ENCODE measurements at places on chromosomes 2 and 18.
A peak's percentile ranks its signal among the peaks of the same experiment; 100 is the strongest.

DNA sequence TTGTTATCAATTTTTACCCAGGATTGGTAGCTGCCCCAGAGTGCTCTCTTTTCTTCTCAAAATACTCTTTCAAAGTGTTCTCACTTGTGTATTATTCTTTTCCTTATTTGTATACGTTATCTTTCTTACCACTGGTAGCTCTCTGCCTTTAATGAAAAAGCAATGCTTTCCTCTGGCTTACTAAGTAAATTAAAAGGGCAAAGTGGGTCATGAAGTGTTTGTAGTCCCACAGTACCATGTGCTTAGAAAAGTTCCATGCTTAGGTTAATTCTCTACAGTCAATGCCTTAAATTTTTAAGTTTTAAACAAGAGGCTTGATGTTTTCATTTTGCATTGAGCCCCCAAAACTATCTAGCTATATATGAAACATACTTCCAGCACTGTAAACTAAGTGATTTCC is 300.2 kb downstream of the ASXL3 start:
- DNase-seq = no peak

DNA sequence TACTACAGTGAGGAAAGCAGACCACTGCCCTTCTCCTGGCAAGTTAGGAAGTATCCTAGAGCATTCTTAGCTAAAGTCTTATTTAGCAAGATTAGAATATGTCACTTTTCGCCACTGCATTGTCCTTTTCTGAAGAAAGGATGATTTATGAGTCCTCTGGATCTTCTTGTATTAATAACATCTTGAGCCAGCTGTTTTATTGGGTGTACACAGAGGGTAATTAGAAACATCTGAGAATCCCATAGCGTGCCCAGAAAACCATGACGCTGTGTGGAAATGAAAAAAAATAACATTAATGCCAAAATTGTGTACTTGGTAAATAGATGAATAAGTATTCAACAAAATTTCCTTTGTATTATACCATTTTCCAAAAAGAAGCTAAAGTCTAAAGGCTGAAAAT is 198.7 kb downstream of the LTBP1 start:
- DNase-seq = no peak

- DNase-seq = peak; percentile 47
These were observed at the start of gene PRKCE for GRCh38 chr2:45651415-45652089. Gene PRKCE (plus strand): TSS chr2:45651675.

DNA sequence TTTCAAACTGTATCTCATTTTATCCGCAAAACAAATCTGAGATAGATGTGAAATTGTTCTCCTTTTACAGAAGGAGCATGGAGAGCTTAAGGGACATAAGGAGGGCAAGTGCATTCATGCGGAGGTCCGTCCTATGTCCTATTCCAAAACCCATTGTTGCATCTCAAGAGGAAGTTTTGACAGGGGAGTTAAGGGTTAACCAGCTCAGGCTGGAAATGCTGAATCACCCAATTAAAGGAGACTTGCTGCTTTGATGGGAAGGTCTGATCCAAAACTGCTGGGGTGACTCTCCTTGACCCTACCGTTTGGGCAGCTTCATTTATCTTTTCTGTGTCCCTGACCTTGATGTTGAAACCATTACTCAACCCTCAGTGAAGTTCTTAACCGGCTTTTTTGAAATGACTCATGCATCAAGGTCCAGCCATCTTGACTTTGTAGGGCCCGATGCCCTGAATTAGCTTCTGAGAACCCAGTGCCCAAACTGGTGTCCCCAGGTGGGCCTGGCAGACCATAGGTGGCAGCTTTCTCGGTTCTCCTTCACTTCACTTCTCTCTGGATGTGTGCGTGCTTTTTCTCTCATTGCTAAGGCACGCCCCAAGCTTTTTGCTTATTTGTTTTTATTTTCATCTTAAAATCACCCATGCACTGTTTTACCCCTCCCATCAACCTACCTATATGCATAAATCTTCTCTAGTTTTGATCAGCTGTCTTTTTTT is 15.9 kb upstream of the TXNDC2 start:
- peak; percentile 24 for DNase-seq

- no peak for DNase-seq
These were observed 33.2 kb downstream of the LAMA1 start for GRCh38 chr18:7084080-7085065.

- no peak for DNase-seq
These were observed 748.9 kb downstream of the LRP1B start for GRCh38 chr2:141381946-141382345.

DNA sequence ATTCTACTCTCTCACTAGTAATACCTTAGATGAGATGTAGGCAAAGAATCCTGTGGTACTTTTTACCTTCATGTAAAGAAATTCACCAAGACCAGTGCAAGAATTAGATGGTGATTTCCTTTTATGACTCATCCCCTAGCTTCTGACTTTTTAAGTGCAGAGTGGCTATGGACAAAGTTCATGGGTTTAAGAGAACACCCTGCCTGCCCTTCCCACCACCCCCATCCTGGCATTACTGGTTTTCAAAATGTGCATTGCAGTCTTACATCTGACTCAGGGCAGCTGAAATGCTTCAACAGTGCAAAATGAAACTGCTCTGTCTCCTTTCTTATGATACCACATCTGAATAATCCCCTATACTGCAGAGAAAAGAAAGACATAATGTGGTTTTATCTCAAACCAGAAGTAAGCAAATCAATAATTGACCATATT is 22.6 kb downstream of the MAIP1 start:
- DNase-seq = no peak

GRCh38 chr2:62991605-62992004 is 59.0 kb upstream of the OTX1 start:
- no peak for DNase-seq

DNA sequence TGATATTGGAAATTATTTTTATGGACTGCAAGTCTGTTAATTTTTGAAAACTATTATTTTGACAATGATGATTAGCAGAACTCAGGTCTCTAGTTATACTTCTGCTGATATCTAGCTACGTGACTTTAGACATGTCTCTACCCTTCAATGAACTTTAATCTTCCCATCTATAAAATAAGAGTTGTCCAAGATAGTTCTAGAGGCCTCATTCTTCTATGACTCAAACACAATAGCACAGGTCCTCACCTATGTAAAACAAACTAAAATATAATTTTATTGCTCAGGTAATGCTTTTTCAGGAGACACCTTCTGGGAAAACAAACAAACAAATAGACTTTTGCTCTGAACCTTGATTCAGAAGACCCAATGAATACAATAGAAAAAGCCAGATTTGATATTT is 544.4 kb upstream of the SETBP1 start:
- no peak for DNase-seq

GRCh38 chr18:35888329-35888728 is 84.2 kb upstream of the RMP24 start:
- DNase-seq = no peak

DNA sequence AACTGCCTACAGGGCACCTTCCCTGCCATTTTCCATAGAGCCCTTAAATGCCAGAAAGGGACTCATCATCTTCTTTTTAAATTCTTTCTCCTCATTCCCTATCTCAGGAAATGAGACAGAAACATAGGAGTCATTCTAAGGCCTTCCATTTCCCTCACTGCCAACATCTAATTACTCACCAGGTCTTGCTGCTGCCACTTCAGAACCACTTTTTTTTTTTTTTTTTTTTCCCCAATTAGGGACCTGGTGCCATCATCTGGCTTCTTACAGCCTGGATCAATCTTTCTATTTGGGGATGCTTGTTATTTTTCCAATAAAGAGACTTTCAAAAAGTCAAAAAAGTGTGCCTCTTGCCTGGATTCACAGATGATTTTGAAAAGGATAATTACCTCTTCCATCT is 373.4 kb downstream of the LPIN1 start:
- no peak for DNase-seq

- DNase-seq = peak; percentile 62
These were observed 19.4 kb downstream of the TOGARAM2 start for GRCh38 chr2:29000481-29000880.

GRCh38 chr18:76367168-76368125 is 127.6 kb downstream of the ZNF516 start:
- DNase-seq = no peak

DNA sequence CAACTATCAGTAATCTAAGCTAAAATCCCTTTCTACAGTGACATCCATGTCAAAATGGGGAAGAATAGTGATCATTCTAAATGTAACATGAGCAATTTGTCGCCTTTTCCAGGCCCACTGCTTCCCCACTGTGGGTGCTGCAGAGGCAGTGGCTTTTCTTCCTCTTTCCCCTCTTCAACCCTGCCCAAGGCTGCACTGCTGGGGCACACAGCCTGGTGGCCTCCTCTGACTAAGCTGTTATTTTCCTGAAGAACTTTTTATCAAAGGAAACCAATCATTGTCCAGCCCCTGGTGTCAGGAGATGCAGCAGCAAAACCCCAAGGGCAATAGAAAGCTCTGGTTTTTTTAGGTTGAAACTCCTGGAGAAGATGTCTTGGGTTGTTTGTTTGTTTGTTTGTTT is 117.6 kb upstream of the KLF7 start:
- DNase-seq = no peak

GRCh38 chr2:238458651-238459050 is 31.9 kb downstream of the ASB1 start:
- no peak for DNase-seq

GRCh38 chr2:144481666-144482065 is 38.3 kb downstream of the ZEB2 start:
- DNase-seq = no peak

GRCh38 chr2:234378440-234378839 is 118.4 kb downstream of the ARL4C start:
- no peak for DNase-seq

DNA sequence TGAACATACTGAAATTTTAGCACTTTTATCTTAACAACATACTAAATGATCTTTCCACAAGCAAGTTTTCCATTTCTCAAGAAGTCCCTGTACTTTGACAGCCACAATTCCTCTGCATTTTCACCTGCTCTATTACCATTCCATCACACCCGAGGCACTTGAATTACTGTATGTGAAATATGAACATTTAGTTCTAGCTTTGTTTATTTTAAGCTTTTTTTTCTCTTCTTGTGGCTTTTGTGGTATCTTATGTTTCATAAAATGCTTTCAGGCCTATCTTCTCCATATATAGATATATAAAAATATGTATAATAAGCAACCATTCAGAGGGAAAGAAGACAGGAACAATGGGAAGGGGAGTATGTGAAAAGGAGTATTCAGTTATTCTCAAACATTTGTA is 693.9 kb downstream of the SATB2 start:
- DNase-seq = no peak

- no peak for DNase-seq
These were observed 48.7 kb downstream of the IMPA2 start for GRCh38 chr18:12029786-12030584.

DNA sequence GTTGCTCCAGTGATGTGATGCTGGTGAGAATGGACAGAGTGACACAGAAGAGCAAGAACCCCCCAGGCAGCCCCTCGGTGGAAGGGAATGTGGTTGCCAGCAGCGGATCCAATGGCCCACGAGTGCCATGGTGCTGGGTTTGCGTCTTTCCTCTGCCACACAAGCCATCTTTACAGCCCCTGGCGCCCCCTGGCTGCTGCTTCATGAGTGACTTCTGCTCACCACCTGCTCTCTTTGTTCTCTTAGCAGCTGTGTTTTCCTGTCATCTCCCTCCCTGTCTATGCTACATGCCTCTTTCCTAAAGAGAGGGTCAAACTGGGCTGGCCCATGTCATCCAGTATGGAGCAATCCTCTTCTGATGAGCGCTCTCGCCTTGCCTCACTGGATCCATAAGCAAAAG is 300.0 kb upstream of the SMIM21 start:
- DNase-seq = peak; percentile 5

- no peak for DNase-seq
These were observed 87.4 kb downstream of the RPRM start for GRCh38 chr2:153391131-153391530.

DNA sequence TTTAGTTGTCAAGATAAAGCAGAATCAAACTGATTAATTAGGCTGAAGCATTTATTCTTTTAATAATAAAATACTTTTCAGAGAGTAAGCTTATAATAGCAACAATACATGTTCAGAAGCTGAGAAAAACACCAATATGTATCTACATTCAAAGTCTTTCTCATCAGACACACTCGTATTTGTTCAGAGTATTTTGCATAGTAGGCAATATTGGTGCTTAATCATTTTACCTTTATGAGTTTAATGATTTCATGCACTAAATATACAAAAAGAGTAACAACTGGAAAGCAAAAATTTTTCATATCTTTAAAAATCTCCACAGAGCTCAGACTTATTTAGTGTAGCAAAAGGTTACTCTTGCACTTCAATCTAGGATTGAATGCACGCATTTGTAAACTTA is 313.9 kb downstream of the ZEB2 start:
- DNase-seq = no peak

- no peak for DNase-seq
These were observed 43.0 kb downstream of the TNFRSF11A start for GRCh38 chr18:62368100-62368499.

DNA sequence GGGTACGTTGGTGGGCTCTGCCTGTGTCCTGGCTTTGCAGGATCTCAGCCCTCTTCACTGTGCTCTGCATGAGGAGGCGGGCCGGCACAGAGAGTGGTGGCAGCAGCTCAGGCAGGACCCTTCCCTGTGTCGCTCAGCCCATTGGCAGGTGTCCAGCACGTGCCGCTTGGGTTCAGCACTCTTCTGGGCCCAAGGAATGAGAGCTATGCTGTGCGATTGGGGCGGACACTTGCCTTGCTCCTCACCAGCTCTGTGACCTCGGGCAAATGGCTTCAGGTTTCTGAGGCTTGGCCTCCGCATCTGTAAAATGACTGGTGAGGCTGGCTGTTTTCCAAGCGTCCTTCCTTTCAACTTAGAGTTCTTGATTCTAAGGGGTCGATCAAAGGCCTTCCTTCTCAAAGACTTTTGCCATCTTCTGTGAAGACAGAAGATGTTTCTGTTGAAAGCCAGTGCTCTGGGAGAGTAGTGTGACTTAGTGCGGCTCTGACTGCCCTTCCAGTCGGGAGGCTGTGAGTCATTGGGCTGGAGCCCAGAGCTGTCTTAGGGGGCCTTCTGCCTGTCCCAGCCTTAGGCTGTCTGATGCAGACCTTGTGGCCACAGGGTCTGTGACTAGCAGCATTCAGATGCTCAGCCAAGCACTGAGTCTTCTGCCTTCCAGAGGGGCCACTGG is 35.6 kb downstream of the GLI2 start:
- DNase-seq = no peak

- DNase-seq = no peak
These were observed 53.3 kb upstream of the TFCP2L1 start for GRCh38 chr2:121338281-121338680.

All from GM12892 (cell line).